ENCODE measurements at places on chromosomes 11 and 22. TPM values are rescaled to one million over a fixed set of nuclear protein-coding genes. Genes with fewer than 3 reads are reported as not detected.

GRCh38 chr11:115903179-115903578, 399.0 kb upstream of the CADM1 start:
- no peak overlapping the region for H3K4me3 ChIP-seq
- H3K36me3 ChIP-seq = no peaks in the 10 kb centered on the region
- H3K27ac ChIP-seq = no peak overlapping the region
- peaks cover 2% of the 10 kb centered on the region for H3K27me3 ChIP-seq
- DNase-seq = no peak
- H3K4me1 ChIP-seq = peaks cover 4% of the 10 kb centered on the region

DNA sequence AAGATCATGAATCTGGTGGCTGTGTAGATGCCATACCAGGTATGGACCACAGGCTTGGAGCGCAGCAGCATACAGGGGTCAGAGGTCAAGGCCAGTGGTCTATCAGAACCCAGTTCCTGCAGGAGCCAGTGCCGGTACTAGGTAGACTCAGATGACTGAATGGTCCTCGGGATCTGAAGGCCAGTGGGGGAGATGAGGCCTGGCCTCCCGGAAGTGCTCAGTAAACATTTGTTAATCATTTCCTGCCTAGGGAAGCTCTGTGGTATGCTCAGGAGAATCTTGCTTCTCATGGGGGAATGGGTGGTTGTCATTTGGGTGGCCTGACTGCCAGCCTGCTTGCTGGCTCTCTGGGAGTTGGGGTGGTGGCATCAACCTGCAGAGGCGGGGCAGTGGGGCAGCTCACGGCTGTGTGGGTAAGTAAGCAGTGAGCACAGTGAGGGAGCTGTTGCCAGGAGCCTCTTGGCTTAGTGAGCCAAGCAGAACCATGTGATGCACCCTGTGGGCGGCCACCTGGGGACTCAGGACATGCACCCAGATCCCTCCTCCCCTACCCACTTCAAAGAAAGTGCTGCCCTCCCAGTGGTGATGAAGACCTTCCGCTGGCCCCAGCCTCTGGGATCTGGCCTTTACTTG, 33.0 kb downstream of the PTPRJ start:
- H3K36me3 ChIP-seq = no peaks in the 10 kb centered on the region
- peaks cover 25% of the 10 kb centered on the region for H3K4me1 ChIP-seq
- no peak overlapping the region for H3K4me3 ChIP-seq
- no peaks in the 10 kb centered on the region for H3K27me3 ChIP-seq
- no peak overlapping the region for H3K27ac ChIP-seq

DNA sequence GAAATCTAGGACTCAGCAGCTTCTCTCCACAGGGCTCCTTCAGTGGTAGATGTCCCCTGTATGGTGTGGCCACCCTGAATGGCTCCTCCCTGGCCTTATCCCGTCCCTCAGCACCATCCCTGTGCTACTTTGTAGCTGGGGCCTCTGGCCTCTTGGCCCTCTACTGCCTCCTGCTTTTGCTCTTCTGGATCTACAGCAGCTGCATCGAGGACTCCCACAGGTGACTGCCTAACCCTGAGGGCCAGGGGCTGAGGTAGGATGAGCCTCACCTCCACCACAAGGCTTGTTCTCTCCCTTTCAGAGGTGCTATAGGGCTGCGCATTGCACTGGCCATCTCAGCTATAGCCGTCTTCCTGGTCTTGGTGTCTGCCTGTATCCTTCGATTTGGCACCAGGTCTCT, 1.8 kb downstream of the TMEM179B start:
- H3K27ac ChIP-seq = peak overlapping the region; percentile 76
- DNase-seq = no peak
- peak overlapping the region; percentile 81 for H3K4me3 ChIP-seq
- peaks cover 54% of the 10 kb centered on the region for H3K4me1 ChIP-seq
- no peaks in the 10 kb centered on the region for H3K27me3 ChIP-seq
- H3K36me3 ChIP-seq = peaks cover 6% of the 10 kb centered on the region

MFRP gene
- not detected for total RNA-seq

GATD1 gene
- total RNA-seq = 52.3 TPM

Measured in chondrocyte (in vitro differentiated cells).